CD14-positive monocyte (primary cell): ENCODE measurements at places on chromosomes 7 and 10.

- DNase-seq = no peak
Observed at GRCh38 chr7:121521711-121522400, 125.7 kb upstream of the FAM3C start.

GRCh38 chr10:44968091-44968490, 8.5 kb downstream of the RASSF4 start:
- peak; percentile 95 for DNase-seq

DNA sequence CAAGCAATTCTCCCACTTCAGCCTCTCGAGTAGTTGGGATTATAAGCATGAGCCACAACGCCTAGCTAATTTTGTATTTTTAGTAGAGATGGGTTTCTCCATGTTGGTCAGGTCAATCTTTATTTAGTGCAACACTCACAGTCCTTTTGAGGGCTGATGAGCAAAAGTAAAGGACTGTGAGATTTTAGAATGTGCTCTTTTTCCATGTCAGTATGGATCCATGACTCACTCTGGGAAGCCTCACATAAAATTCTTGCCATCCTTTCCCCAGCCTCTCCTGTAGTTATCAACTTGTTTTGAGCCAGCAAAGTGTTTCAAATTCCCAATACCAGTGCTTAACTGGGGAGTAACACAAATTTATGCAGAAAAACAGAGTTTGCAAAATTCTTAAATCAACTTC, 135.8 kb upstream of the CXCL12 start:
- DNase-seq = no peak

DNA sequence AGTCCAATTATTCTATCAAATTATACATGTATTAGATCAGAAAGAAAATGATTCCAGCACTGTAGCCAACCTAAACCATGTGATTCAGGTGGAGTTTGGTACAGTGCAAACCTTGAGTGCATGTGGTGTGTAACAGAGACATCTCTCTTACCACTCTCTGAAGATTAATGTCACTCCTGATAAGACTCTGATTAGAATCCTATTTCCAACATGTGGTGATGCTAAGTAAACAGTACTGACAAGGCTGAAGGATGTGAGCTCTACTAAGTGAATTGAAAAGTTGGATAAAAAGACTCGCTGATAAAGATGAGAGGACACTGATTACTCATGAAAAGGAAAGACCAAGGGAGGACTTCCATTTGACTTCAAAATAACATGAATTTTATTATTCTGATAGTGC, 232.0 kb downstream of the SDK1 start:
- no peak for DNase-seq

- no peak for DNase-seq
Observed at GRCh38 chr7:130303982-130304381, 11.0 kb downstream of the CPA4 start.

DNA sequence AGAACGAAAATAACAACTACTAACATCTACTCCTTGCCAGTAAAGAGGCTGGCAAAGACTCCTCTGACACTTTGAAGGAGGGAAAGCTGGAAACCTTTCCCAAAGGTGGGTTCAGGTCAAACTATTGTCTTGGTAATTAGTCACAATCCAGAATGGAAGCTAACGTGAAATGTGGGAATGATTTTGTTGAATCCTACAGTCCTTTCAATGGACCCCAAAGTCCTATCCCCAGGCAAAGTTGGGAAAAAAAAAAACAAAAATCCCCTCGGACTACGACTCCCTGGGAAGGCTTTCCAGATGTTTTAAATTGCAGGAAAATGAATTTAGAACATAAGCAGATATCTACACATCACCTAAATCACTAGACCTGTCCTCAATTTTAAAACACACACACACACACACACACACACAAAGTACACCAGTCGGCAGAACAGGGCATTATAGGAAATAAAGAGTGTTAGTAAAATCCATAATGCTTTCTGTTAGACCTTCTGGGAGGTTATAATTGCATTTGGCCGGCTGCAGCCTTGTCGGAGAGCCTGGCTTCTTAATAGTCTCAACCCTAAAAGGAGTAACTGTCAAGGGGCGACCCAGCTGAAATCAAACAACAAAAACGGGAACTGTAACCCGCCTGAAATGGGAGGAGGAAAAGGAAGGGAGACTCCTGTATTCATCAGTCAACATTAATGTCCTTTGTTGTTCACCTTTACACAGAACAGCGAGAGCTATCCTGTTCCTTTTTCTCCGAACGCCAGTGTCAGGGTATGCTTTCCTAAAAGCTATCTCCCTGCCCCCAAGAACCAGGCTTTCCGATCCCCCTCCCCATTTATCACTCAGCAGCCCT, 1.5 kb downstream of the DOCK4 start:
- no peak for DNase-seq

- DNase-seq = no peak
Observed at GRCh38 chr10:70459774-70460490, 18.5 kb upstream of the NODAL start.

GRCh38 chr7:30511973-30512662, 7.5 kb upstream of the GGCT start:
- no peak for DNase-seq

DNA sequence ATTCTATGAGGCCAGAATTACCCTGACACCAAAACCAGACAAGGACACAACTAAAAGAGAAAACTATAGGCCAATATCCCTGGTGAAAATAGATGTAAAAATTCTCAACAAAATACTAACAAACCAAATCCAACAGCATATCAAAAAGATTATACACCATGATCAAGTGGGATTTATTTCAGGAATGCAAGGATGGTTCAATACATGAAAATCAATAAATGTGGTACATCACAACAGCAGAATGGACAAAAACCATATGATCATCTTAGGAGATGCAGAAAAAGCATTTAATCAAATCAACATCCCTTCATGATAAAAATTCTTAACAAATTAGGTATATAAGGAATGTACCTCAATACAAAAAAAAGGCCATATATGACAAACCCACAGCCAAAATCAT, 5.6 kb upstream of the SCART1 start:
- no peak for DNase-seq

- DNase-seq = no peak
Observed at GRCh38 chr7:47587976-47588375, 6.1 kb upstream of the TNS3 start.

GRCh38 chr7:155300641-155301452, 3.2 kb downstream of the INSIG1 start:
- no peak for DNase-seq

- DNase-seq = no peak
Observed at GRCh38 chr10:73964743-73965142, 33.2 kb upstream of the VCL start.

GRCh38 chr7:55069271-55069792, 50.5 kb downstream of the EGFR start:
- no peak for DNase-seq

DNA sequence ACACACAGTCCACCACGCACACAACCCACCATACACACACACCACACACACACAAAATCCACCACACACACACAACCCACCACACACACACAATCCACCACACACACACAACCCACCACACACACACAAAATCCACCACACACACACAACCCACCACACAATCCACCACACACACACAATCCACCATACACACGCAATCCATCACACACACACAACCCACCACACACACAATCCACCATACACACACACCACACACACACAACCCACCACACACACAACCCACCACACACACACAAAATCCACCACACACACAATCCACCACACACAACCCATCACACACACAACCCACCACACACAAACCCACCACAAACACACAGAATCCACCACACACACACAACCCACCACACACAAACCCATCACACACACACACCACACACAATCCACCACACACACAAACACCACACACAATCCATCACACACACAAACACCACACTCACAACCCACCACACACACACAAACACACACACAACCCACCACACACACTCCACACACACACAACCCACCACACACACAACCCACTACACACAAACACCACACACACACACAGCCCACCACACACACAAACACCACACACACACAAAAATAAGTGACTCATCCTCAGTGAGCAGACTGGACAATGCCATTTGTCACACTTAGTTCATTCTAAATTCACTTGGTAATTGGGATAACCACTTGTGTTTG, 8.8 kb upstream of the REPIN1 start:
- DNase-seq = no peak

DNA sequence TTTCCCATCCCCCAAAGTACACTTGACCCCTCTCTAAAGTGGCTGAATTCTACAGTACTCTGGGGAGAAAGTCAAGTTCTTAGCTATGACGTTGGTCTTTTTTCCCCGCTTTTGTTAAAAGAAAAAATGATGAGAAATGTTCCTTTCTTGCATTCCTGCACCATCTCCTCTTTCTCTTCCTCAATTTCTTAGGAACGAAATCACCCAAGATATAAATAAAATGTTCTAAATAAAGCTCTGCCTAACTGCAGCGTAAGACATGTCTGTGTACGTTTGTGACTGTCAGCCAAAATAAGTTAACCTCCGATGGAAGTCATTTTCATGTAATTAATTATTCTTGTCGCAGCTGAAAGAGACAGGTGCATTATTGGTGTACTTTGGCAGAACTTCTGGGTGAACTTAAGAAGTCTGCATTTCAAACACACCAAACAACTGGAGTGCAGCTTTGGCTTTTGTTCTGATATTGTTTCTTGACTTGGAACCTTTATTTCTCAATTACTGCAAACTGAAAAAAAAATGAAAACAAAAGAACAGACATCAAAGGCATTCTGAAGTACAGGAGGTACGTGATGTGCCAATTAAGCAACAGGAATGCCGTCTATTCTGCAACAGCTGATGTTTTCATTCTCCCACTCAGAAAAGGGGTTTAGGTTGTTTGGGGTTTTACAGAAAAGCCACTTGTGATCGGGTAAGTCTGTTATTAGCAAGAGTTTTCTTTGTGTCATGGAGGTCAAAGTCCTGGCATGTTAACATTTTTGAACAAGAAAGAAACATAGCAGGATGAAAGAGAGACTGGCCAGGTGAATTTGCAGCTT, 82.4 kb upstream of the SDK1 start:
- DNase-seq = no peak

DNA sequence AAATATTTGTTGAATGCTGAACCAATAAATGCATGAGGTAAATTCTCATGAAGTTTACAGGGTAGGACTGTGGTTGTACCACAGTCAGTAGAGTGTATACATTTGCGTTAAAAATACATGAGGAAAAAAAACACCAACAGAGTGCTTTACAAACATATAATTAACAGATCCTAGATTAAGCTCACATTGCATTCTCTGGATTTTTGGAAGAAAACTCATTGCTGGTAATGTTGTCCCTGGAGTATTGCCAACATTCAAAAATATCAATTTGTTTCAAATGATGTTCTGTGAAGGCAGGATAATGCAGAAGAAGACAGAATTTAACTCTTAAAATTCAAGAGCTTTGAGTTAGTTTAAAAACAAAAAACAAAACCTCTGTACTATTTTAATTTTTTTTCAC, 95.5 kb downstream of the MBL2 start:
- no peak for DNase-seq

DNA sequence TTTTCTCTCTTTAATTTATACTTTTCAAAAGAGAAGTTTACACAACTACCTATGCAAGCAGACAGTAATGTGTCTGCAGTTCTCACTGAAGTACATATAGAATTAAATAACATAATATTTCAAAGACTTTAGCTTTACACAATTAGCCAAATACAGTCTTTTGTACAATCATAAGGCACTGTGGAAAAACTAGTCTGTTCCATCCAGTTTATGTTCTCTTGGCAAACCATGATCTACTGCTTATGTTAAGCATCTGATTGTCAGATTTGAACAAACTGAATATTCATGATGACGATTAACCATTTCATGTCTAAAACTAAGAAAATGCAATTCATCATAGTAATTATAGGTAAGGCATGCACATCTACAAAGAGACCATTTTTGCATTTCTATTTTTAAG, 842 bp downstream of the SEMA3A start:
- no peak for DNase-seq

- DNase-seq = no peak
Observed at GRCh38 chr7:39333701-39334100, 232.5 kb upstream of the YAE1 start.

DNA sequence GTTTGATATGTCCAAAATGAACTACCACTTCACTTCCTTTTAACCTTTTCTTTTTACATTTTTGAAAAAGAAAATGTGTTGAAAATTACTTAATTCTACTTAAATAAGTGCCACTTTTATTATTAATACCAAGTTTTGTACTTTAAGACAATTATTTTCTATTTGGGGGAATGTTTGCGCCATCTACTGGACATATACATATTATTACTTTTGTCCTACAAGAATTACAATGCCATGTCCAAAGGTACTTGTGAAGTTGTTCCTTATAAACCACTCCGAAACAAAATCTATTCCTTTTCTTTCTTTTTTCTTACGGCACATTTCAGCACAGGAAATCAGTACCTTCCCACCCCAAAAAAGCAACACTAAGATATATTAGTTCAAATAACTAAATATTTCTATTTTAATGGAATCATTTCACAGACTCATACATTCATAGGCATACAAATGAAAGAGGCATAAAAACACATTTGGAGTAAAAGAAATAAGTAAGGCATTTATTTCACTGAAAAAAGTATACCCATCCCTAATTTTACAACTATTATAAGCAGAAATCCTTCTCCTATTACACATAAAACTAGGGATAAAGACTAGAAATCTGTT, 169.9 kb downstream of the RNF133 start:
- no peak for DNase-seq

GRCh38 chr7:64946772-64947171, 43.7 kb downstream of the ZNF273 start:
- no peak for DNase-seq

GRCh38 chr10:119401671-119402395, 140.7 kb downstream of the RGS10 start:
- DNase-seq = peak; percentile 84

- DNase-seq = no peak
Observed at GRCh38 chr7:110800984-110801383, 289.9 kb upstream of the LRRN3 start.

- DNase-seq = no peak
Observed at GRCh38 chr7:129144834-129145668, 544 bp downstream of the TSPAN33 start.

DNA sequence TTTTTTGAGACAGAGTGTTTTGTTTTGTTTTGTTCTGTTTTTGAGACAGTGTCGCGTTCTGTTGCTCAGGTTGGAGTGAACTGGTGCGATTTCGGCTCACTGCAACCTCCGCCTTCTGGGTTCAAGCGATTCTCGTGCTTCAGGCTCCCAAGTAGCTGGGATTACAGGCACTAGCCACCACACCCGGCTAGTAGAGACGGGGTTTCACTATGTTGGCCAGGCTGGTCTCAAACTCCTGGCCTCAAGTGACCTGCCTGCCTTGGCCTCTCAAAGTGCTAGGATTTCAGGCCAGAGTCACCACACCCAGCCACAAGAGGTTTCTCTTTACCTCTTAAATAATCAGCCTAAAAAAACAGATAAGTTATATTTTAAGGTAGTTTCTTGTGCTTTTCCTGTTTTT, 8.7 kb upstream of the ARHGAP12 start:
- DNase-seq = no peak

DNA sequence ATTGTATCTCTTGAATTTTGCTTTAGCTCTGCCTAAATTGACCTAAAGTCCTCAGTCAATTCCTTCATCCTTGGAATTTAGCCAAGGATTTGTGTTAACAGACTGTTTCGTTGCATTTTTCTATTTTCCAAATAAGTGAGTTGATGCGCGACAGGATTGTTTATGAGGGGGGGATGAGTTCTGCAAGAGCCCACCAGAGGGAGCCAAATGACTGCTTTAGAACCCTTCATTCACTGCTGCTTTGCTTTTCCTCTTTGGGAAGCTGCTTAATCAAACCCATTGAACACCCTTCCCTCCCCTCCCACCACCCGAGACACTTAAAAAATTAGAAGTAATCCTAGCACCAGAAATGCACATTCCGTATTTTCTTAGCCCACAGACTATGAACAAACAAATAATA, 33.7 kb upstream of the PTF1A start:
- DNase-seq = peak; percentile 34
